ENCODE measurements at places on chromosomes 6 and 20.

DNA sequence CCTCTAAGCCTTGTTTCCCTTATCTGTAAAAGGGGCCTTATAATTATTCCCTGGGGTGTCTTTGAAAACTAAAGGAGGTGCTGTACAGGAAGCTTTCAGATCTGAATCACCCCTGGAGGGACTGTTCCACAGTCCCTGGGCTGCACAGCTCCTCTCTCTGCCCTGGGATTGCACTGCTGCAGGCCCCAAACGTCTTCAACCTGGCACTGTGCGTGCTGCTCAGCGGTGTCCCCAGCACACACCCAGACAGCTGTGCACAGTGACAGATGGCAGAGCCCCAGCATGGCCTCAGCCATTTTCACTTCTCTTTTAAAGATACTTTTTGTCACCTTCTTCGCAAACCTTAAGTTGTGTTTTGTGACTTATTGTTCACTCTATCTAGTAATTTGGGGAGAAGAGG, 50.7 kb upstream of the INSM1 start:
- no peak for DNase-seq

DNA sequence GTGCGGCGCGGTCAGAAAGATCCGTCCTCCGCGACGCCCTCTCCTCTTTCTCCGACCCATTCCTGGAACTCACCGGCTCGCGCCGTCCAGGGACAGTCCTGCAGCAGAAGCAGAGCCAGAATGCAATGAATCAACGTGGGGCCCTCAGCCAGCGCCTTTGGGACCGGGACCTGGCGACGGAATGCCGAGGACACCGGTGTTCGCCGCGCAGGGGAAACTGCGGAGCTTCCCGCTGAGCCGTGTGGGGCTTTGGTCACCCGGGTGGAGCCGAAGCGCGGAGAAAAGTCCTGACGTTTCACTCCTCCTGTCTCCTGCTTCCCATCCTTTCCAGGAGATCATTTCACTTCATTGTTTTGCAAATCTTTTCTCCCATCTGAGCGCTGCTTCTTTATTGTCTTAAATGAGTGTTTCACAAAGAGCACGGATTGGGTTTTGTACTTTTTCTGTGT, 26.5 kb downstream of the ULBP1 start:
- DNase-seq: no peak

DNA sequence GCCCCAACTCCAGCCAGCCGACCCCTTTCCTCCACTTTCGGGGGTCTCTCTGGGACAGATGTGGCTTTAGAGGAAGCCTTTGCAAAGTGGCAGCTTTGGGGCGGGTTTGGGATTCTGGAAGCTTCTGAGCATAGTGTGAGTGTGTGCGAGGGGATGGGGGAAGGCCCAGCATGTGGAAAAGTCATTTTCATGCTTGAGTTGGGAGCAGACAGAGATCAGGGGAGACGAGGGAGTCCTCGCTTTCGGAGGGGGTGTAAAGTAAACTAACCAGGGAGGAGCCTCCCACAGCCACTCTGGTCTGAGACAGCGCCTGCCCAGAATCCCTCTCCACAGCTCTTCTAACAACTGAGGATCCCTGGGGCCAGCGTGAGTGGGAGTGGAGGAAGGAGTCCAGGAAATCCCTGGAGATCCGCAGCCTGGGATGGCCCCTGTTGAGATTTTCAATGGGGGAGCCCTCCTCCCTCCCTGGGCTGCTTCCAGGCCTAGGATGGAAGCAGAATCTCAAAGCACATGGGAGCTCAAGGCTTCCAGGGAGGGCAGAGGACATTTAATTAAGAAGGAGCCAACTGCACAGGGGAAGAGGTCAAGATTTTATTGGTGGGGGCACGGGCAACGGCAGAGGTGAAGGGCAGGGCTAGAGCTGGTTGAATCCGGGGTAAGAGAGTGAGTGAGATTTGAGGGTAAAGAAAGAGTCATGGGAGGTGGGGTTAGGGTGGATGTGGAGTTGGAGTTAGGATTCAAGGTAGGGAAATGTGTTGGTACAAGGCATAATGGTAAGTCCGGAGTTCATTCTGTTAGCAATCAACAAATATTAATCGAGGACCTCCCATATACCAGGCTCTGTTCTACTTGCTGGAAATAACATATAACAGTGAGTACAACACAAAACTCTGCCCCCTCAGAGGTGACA, 102.3 kb upstream of the FOXP4 start:
- no peak for DNase-seq

DNA sequence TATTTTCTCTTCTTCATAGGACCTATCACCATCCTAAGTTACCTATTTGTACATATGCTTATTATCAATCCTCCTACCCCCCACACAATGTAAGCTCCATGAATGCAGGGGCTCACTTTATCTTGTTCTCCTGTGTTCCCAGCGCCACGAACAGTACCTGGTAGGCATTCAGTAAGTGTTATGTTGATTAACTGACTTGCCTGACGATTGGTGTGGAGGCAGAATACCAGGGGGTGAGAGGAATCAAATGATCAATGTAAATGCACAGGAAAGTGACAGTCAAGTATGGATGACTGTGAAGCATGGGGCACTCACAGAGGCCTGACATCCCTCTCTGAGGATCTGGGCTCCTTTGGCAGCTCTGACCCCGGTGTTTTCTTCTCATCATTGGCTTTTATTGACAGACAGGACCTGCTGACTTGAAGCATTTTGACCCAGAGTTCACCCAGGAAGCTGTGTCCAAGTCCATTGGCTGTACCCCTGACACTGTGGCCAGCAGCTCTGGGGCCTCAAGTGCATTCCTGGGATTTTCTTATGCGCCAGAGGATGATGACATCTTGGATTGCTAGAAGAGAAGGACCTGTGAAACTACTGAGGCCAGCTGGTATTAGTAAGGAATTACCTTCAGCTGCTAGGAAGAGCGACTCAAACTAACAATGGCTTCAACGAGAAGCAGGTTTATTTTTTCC, 6.1 kb upstream of the IFT52 start:
- no peak for DNase-seq

DNA sequence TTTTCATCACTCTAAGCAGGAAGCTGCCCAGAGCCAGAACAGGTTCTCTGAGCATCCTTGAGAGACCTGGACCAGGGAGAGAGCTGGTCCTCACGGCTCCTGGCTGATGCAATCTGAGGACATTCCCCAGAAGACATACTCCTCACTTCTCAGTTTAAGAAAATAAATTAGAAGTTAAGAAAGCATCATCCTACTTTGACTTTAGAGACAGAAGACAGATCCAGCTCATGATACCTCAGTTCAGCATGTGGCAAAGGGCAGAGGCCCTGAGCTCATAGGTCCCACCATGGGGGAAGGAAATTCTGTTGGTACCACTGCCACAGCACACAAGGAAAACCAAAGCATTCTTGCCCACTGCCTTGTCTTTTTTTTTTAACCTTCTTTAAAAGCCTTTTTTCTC, 378.1 kb upstream of the JARID2 start:
- no peak for DNase-seq

- DNase-seq: no peak
These were observed 100.8 kb upstream of the PREP start for GRCh38 chr6:105503641-105504040.

DNA sequence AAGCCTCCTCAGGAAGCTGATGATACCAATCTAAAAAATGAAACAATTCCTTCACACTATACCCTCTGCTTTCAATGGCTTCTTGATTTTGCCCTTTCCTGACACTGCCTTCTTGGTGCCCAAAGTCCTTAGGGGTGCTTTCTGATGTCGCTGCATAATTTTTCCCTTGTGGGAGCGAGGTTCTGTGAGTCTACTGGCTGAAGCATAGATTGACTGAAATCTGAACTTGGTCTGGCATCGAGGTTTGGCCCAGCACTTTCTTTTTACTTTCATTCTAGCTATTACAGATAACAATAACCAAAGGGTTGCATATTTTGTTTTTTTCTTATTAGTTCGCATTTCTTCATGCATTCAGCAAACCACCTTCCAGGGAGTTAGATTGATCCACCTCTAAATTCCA, 65.8 kb downstream of the E2F3 start:
- DNase-seq: no peak

DNA sequence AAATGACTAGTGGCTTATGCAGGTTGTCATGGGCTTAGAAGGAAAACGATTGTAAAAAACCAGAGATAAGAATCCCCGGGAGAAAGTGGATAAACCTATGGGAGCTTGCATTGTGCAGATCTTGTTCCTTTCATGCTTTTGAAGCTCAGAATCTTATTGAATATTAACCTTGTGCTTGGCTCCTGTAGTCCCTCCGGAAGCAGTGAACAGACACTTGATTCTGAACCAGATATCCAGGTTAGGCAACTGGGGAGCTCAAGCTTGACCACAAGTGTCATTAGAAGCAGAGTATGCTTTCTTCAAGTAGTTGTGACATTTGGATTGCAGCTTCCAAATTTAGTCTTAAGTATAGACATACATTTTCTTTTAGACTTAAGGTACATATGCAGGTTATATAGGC, 212.6 kb upstream of the MOCS1 start:
- no peak for DNase-seq

DNA sequence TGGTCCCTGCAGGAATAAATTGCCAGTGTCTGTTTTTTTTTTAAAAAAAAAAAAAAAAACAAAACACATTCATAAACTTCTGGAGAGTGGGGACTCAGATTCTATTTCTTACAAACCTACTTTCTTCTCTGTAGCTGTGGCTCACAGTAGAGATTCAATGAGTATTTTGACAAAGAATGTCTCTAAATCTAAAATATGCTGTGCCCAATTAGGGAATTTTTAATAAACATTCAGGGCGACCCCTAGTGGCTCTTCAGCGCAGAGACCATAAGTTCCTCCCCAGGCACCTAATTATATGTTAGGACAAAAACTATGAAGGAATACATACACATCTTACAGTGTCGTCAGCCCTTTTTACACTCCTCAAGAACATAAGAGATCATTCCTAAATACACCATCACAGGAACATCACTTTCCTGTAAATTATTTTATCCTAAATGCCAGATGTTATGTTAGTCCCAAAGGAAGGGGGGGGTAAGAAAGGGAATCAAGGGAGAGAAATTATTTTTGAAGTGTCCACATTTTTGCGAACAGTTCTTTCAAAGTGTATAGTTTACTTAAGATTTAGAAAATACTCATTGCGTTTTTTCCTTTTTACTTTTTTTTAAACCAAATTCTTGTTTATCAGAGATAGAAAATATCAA, 21.8 kb upstream of the NAA20 start:
- no peak for DNase-seq

DNA sequence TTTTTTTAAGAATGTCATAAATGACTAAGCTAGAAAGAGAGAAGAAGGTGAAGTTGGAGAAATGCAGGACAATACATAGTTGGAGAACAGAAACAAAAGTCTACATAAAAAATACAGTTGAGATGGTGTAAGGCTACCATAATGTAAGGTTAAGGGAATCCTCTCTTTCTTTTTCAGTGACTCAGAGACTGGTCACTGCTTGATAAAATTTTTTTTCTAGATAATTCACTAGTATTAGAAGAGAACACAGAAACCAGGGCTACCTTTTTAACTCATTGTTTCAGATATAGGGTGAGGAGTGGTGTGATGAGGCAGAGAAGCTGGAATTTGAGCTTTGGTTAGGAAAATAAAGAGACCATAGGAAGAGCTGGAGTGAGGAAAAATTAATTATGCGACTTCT, 18.2 kb upstream of the EDN1 start:
- no peak for DNase-seq

DNA sequence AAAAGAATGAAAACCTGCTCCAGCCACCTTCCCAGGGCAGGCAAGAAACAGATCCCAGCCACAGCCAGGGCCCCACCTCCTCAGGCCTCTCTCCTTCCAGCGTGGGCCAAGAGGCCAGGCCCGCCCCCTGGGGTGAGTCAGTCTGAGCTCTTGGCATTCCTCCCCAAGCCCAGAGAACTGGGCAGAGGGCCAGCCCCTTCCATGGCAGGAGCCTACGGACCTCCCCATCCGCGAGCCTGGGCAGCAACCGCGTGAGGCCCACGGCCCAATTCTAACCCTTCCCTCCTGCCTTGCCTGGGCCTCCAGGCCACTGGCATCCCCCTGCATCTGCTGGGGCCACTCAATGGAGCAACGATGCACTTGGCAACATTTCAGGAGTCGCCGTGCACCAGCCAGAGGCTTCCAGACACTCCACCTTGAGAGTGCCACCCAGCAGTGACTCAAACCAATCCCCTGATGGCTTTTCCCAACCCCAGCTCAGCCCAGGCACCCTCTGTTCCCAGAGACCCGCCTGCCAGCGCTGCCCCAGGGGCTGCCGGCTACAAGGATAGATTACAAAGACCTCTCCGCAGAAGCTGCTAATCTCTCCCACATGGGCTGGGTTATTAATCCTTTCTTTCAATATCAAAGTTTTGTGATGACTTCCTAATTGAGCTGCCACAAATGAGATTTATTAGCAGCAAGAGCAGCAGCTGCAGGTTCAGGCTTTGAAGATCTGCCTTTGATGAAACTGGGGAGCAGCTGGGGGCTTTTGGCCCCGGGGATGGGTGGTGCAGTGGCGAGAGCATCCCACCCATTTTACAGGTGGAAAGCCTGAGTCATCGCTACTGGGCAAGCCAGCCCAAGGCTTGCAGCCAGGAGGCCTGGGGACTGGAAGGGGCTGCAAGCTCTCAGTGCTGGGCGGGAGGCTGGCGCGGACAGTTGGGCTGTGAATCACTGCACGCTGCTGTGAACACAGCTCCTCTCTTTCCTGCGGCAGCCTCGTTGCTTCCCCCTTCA, 85.7 kb downstream of the NFATC2 start:
- DNase-seq: no peak

DNA sequence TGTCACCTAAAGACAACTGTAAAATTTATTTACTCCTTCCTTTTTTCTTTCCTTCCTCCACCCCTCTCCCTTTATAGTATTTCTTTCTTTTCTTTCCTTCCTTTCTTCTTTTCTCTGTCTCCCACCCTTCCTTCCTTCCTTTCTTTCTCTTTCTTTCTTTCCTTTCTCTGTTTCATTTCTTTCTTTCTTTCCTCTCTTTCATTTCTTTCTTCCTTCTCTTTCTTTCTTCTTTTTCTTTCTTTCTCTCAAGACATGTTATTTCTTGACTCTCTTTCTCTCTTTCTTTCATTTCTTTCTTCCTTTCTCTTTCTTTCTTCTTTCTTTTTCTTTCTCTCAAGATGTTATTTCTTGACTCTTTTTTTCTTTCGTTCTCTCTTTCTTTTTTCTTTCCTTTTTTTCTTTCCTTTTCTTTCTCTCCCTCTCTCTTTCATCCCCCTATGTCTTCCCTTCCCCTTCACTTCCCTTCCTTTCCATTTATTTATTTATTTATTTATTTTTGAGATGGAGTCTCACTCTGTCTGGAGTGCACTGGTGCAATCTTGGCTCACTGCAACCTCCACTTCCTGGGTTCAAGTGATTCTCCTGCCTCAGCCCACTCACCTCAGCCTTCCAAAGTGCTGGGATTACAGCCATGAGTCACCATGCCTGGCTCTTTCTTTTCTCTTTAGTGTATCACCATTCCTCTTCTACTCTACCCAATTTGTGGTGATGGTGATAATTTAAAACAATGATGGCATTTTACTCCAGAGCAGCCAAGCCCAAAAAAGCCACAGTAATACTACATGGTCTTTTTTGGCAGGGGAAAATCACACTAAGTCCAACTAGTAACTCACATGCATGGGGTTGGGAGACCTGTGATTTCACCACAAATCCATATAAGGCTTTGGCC, 188.2 kb downstream of the ADGRG6 start:
- no peak for DNase-seq

GRCh38 chr6:139917951-139918630, 543.6 kb upstream of the CITED2 start:
- DNase-seq: no peak
